ENCODE measurements at places on chromosomes 6 and 20. TPM values are rescaled to one million over a fixed set of nuclear protein-coding genes. Genes with fewer than 3 reads are reported as not detected.

The OPN5 gene
- not detected for total RNA-seq

The SIGLEC1 gene
- 22.4 TPM for total RNA-seq

The FLRT3 gene
- 0.22 TPM for total RNA-seq

The RAD21L1 gene
- total RNA-seq = not detected

The FILIP1 gene
- total RNA-seq = 203 TPM

The DDX43 gene
- total RNA-seq = 0.78 TPM

The EFCAB8 gene
- total RNA-seq = not detected

The BCL2L1 gene
- total RNA-seq = 39.5 TPM

The PHACTR3 gene
- 3.0 TPM for total RNA-seq

The LY6G6C gene
- total RNA-seq = not detected

The B3GAT2 gene
- not detected for total RNA-seq

The OVOL2 gene
- not detected for total RNA-seq

The TNNC2 gene
- total RNA-seq = not detected

The HLA-DQA2 gene
- total RNA-seq = not detected

The DLL1 gene
- 6.6 TPM for total RNA-seq

The OR2H1 gene
- not detected for total RNA-seq

All from heart right ventricle (tissue), 16 donors.